ENCODE measurements at places on chromosomes 7 and 10.

DNA sequence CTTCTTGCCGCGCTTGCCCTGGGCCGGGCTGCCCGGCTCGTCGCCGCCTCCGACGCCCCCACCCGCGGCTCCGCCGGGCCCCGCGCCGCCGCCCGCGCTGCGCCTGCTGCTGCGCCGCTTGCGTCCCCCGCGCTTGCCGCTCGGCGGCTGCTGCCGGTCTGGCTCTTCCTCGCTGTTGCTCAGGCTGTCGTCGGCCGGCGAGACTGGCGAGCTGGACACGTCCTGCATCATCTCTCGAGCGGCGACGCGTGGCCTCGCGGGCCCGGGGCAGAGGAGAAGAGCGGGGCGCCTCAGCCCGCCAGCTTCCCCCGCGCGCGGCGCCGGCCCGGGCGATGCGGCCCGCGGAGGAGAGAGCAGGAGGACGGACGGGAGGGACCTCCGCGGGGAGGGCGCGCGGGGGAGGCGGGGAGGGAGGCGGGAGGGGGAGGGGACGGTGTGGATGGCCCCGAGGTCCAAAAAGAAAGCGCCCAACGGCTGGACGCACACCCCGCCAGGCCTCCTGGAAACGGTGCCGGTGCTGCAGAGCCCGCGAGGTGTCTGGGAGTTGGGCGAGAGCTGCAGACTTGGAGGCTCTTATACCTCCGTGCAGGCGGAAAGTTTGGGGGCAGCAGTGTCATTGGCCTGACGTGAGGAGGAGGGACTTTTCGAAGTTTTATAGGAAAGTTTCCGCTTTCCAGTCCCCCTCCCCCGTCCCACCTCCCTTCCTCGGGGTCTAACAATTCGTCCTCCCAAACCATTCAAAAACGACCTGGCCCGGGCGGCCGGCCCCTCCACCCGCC, at the start of gene TWIST1:
Gene TWIST1 (minus strand): TSS at position 546 of the 779 bp plus-strand sequence. CDS start 315 bp downstream, at position 231.
- DNase-seq, result no peak

- no peak for DNase-seq
These were observed 81.9 kb upstream of the INSIG1 start for GRCh38 chr7:155215576-155216325.

DNA sequence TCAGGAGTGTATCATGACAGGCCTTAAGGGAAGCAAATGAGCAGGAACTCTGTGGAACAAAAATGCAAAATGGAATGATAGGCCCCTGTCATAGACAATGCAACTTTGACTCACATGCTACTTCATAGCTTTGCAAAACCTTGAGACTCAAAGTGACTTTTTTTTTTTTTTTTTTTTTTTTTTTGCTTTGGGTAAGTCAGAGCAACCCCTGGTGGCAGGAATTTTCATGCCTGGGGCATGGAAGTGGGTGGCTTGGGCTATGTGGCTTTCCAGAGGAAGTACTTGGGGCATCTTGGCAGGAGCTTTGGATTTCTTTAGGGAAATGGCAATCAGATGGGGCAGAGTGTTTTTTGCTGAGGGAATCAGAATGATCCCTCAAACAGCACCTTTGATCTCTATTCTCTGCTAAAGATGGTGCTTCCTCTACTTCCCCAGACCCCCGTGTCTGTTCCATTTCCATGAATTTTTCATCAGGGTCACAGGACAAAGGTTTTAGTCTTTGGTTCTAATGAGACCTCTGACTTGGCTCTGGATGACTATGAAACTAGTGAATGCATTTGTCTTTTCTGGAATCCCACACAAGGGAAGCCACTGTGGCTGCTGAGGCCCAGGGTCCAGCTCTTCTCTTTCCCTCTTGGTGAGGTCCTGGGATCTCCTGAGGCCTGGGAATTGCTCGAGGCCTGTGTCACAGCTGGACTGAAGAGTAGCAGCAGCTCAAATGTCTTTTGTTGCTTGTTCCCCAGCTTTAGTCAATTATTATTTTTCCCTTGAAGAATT, 62.8 kb downstream of the TACC2 start:
- DNase-seq, result no peak

DNA sequence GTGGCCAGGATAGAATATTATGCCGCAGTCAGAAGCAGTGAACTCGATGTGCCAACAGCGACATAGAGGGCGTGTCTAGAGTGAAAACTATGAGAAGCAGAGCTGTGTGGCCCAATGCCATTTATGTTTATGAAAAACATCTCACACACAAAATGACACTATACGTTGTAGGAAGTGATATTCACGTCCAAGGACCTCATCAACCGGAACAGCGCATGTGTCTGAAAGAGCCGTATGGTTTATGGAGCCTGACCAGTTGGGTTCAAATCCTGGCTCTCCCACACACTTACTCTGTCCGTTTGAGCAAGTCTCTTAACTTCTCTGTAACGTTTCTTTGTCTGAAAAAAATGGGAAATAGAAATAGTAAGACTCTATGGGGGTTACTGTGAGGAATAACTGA, 20.5 kb downstream of the TAS2R40 start:
- no peak for DNase-seq

- DNase-seq, result no peak
These were observed 170.1 kb downstream of the EBF3 start for GRCh38 chr10:129793996-129794395.

- DNase-seq, result no peak
These were observed 80.9 kb upstream of the ZNF800 start for GRCh38 chr7:127473409-127473808.

- DNase-seq, result no peak
These were observed 74.1 kb downstream of the TACC2 start for GRCh38 chr10:122062831-122063674.

- no peak for DNase-seq
These were observed 40.2 kb upstream of the MYL10 start for GRCh38 chr7:101669307-101669706.

DNA sequence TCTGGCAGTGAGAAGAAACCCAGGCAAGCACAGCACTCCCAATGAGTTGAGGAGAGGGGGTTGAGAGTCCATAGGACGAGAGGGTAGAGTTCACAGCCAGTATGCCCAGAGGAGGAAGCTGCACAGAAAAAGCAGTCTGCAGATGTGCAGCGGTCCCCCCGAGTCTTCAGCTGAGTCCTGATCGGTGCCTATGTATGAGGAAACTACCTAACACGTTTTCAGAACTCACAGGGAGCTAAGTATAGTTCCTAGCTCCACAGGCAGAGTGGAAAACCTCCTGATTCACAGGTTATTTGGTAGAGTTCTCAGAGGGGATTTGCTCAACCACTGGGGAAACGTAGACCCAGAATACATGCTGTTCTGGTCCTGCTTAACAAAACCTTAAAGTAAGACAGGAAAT, 271.3 kb upstream of the CNTNAP2 start:
- DNase-seq, result no peak

GRCh38 chr10:31582365-31583052, 263.5 kb downstream of the ZEB1 start:
- no peak for DNase-seq

DNA sequence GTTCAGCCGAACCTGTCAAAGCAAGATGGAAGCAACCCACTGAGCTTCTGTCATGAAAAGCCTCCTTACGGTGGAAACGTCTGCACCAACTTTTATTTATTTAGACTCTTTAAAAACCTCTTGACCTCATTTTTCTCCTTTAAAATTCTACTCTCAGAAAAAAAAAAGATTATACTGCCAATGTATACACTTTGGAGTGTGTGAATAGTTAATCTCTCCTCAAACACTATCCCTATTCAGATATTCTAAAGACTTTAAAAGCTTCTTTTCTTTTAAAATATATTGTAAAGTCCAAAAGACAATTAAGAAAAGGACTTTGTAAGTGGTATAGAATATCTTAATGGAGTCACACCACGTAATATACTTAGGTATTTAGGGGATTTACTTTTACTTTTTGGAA, 335.2 kb upstream of the SEMA3D start:
- no peak for DNase-seq

GRCh38 chr10:12194752-12195271, 879 bp downstream of the NUDT5 start:
- peak; percentile 32 for DNase-seq

- no peak for DNase-seq
These were observed 188.6 kb downstream of the AUTS2 start for GRCh38 chr7:69786730-69787395.

GRCh38 chr7:957418-958220, 3.1 kb upstream of the ADAP1 start:
- DNase-seq, result no peak

- no peak for DNase-seq
These were observed 6.3 kb downstream of the C10orf67 start for GRCh38 chr10:23338155-23338828.

DNA sequence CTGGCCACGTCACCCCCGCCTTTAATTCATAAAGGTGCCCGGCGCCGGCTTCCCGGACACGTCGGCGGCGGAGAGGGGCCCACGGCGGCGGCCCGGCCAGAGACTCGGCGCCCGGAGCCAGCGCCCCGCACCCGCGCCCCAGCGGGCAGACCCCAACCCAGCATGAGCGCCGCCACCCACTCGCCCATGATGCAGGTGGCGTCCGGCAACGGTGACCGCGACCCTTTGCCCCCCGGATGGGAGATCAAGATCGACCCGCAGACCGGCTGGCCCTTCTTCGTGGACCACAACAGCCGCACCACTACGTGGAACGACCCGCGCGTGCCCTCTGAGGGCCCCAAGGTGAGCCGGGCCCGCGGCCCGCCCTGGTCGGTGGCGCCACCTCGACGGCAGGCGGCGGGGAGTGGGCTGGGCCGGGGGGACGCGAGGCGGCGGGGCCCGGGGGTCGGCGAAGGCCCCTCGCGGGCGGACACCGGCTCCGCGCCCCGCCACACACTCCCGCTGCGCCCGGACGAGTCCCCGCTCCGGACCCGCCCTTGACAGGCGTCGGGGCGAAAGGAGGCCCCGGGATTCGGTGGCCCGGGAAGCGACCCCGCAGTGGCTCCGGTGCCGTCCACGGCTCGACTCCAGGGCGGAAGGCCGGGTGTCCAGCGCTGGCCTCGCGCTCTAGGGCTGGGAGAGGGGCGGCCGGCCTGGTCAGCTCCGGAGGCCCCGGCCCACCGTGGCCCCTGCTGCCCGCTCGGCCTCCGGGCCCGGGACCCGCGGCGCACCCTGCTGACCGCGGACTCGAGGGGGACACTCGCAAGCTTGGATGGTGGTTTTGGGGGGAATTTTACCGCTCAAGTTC, 557 bp downstream of the BAG3 start:
- DNase-seq, result no peak

GRCh38 chr10:44384601-44385025, 284 bp downstream of the CXCL12 start:
- peak; percentile 31 for DNase-seq

DNA sequence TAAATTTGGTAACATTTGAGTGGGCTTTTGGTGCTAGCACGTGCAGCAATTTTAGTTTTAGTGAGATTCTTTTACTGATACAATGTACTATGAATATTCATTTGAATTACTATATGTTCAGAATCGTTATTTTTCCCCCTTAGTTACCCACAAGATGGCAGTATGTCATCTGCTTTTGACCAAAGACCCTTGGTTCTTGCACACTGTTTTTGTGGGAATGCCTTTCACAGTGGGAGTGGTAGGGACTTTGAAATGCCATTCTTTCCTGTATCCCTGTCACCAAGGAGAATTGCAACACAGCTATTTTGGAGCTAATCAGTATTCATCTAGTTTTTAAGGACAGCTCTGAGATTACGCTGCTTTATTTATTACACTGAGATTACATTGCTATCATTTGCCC, 40.6 kb downstream of the SEC23IP start:
- no peak for DNase-seq

GRCh38 chr10:3778692-3779157, 6.3 kb downstream of the KLF6 start:
- no peak for DNase-seq

DNA sequence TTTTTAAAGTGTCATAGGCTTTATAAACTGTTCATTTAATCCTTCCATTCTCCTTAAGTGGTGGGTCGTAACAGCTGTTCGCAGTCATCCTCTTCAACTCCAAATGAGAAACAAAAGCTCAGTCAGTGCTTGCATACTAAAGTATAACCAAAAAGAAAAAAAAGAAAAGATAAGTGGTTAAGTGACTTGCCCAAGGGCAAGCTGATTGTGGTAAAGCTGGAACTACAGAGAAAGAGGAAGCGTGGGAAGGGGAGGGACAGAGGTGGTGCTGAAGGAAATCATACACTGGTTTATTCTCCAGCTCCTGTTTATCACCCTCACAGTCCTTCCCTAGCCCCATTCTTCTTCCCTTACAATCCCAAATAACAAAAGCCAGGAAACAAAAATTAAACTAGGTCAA, 29.6 kb downstream of the IDE start:
- no peak for DNase-seq

GRCh38 chr7:110010359-110010758, 1080.6 kb upstream of the LRRN3 start:
- no peak for DNase-seq

- no peak for DNase-seq
These were observed 100.8 kb downstream of the MKI67 start for GRCh38 chr10:128025437-128025836.
